ENCODE measurements at places on chromosomes 7 and 10.

- DNase-seq: no peak
Observed at GRCh38 chr10:23116486-23117205, 21.3 kb downstream of the MSRB2 start.

- DNase-seq: no peak
Observed at GRCh38 chr7:55474944-55475854, 97.1 kb downstream of the VOPP1 start.

DNA sequence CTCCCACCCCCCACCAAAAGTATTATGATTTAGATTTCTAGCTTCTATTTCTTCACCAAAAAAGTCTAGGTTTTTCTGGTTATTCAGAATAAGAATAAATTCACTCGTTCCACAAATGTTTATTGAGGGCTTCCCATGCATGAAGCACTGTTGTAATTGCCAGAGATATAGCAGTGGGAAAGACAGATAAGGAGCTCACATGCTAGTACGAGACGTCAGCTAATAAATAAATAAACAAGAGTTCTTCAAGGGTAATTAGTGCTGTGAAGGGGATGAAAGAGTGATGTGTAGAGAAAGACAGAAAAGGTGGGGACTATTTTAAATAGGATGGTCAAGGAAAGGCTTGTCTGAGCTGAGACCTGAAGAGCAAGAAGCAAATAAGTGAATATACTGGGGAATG is 38.1 kb upstream of the SEPTIN7 start:
- no peak for DNase-seq

DNA sequence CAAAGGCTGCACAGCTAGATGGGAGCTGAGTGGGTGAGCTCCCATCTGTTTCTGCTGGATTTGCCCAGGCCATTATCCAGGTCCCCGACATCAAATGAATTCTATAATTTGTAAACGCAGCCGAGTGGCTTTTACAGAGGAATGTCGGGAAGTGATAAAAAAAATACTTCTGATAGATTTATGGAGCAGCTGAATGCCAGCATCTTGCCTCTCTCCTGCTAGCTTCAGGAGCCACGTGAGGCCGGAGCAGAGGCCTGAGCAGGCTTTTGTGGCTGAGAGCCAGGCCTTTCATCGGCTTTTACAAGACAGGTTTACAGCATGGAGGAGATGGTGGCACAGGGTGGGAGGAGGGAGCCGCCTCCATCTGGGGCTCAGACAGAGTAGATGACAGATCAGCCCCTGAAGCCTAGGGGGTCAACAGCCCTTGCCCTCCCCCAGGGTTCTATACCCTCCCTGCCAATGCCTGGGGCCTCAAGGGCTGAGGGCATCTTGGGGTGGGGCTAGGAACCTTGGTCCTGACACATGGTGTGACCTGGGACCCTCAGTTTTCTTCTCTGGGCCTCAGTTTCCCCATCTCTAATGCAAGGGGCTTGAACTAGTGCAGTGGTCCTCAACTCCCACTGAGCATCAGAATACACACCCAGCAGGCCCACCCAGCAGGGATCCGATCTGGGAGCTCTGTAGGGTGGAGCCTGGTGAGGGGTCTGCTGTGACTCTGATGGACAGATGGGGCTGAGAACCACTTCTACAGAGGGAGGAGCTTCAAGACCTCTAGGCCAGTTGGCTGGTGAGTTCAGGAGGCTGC is 44.2 kb upstream of the PCBD1 start:
- no peak for DNase-seq

GRCh38 chr10:14008740-14009080 is 322.0 kb downstream of the FRMD4A start:
- no peak for DNase-seq

DNA sequence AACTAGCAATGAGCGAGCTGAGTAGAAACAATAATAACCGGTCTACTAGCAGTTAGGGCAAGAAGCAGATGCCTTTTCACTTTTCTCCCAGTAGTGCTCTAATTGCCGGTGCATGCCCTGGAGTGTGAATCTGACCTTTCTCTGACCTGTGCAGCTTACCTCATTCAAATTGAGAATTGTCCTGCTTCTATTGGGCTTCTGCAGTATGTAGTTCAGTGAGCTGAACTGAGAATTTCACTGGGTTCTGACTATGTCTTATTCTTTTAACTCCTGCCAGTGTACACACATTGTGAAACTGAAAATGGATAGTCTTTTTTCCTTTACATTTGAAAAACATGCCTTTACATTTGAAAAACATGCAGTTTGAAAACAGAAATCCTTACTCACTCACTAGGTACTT is 157.9 kb upstream of the GRM3 start:
- no peak for DNase-seq

DNA sequence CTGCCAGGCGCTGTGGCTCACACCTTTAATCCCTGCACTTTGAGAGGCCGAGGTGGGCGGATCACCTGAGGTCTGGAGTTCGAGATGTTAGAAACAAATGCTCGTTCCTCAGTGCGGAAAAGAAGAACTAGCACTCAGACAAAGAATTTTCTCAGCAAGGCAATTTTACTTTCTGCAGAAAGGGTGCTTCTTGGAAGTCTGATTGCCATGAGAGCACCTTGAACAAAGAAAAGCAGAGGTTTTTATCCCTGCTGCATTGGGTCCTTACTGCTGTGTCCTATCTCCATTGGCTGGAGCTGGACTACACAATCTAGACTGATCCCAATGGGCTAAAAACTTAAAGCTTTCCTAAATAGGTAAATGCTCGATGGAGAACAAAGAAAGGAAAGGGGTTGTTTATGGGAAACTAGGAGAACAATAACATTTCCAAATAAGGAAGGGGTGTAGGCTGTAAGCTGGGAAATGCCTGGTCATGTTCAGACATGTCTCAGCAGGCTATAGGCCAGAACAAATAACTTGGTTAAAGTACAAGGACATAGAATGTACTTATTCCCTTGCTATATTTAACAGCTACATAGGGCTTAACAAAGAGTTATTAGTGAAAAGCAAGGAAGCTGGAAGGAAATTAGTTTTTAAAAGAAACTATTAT is 26.1 kb upstream of the ACTR3B start:
- no peak for DNase-seq

DNA sequence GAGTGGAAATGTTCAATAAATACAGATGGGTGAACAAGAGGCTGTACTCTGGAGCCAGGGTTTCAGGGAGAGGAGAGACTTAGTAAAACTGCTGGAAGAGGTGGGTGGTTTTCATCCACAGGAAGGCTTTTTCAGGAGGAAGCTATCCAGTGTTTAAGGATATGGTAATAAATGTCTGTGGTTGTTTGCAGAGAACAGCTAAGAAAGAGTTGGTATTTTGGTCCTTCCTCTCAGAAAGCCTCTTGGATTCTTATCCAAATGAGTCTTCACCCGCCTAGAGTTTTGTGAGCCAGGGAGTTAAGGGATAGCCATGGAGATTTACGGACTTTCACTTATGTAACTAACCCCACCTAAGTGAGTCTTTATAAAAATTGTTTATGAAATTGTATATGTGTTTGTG is 95.7 kb downstream of the GNAI1 start:
- DNase-seq: no peak

DNA sequence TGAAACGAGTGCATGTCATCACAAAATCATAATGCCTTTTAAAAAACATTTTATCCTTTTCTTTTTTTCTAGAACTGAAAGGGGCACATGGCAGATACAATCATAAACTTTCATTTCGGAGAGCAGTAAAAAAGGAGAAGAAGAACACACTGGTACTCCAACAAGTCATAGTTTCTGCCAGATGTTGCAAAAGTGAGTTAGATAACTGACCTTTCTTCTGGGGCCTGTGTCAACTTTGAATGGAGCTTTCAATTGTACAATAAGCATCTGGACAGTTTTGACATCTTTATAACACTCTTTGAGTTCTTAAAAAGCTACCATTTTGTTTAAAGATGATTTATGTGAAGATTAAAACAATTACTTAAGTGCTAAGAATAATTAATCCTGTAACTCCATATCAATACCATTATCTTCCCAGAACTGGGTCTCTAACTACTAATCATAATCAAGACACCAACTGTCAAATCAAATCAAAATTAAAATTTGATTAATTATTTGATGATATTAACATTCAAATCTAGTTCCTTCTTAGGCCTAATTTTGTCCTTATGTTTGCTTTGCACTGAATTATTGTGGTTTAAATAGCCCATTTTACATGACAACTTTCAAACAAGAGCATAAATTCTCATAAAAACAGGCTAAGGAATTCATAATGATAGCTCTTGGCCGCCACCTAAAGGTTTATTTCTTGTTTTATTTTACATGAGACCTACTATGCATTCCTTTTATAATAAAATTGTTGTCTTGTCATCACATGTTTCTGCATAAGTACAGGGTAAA is 19.5 kb upstream of the ITGB8 start:
- DNase-seq: no peak

DNA sequence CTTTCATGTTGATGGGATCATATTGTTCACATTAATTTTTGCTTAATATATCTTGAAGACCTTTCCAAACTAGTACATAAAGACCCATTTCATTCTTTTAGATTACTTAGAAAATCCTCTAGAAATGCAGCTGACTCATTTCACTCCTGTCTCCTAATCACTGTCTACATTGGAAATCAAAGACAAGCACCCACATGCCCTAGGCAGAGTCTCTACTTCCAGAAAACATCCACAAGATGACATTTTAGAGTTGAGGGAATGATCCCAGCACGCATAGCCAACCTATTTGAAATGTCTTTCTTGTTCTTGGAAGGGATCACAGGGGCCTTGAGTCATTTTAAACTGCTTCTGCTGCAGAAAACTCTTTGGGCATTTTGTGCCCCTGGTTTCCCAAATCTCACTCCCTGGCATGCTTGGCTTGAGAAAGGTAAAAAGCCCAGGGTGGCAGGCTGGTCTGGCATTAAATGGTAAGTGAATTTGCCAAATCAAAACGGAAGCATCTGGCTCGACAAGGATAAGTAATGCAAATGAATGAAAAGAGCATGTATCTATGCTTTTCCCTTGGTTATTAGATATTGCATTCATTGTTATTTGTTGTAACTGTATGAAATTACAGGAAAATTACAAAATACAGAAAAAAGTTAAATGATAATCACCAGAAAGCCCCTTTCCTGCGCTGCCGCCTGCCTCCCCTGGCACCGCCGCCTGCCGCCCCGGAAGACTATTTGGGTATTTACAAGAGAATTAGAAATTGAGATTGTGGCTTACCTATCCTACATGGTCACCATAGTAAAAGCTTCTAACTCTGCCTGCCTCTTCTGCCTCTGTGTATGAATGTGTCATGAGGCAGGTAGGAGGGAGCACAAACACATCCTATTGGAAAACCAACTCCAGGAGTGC is 225.3 kb downstream of the PTEN start:
- DNase-seq: no peak

- DNase-seq: peak; percentile 78
Observed at GRCh38 chr7:131110297-131111080, 217.2 kb upstream of the MKLN1 start.

GRCh38 chr7:129664029-129665012 is 52.8 kb downstream of the NRF1 start:
- no peak for DNase-seq

GRCh38 chr10:92967641-92968040 is 93.0 kb upstream of the CYP26C1 start:
- no peak for DNase-seq

GRCh38 chr7:81333004-81333403 is 414.2 kb upstream of the SEMA3C start:
- DNase-seq: no peak

DNA sequence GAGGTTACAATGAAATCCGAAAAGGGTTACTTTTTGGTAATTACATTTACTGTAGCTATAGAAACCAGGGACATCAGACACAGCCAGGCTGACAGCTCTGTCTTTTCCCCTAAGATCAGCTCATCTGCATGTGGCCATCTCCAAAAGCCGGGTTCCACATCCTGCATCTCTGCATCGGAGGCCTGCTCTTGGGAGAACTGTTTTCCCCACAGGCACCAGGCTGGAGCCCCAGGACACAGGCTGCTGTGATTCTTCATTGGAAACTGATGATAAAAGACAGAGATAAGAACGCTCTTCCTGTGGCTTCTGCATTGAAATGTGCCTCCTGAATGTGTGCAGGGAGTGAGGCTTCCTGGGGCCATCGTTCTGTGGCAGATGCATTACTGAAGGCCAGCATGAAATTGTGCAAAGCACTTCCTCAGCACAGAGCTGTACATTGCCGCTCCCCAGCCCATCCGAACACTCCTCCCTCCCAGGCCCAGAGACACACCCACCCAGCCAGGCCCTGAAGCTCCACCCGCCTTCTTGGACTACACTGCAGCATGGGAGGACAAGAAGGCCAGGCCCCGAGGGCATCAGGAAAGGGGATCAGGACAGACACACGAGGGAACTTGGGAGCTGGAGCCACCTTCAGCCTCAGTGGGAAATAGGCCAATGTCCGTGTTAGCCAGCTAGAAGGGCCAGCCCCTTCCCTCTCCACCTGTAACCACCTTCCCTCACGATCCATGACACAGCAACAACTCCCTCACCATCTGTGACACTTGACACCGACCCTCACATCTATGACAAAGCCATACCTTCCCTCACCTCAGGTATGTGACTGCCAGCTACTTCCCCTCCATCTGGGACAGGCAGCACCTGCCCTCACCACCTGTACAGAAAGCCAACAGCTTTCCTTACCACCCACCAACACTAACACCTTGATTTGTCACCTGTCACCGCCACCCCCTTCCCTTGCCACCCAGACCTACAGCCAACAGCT is 113.2 kb downstream of the GRID1 start:
- no peak for DNase-seq

DNA sequence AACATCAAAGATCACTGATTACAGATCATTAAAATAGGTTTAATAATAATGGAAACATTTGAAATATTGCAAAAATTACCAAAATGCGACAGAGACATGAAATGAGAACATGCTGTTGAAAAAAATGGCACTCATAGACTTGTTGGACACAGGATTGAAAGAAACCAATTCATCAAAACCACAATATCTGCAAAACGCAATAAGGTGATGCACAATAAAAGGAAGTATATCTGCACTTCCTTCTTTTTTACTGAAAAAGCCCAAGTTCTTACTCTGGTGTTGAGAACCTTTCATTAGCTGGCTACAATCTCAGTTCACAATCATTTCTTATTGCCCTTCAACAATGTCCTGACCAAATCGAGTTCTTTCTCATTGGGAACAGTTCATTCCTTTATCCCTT is 28.7 kb downstream of the TMEM106B start:
- no peak for DNase-seq

DNA sequence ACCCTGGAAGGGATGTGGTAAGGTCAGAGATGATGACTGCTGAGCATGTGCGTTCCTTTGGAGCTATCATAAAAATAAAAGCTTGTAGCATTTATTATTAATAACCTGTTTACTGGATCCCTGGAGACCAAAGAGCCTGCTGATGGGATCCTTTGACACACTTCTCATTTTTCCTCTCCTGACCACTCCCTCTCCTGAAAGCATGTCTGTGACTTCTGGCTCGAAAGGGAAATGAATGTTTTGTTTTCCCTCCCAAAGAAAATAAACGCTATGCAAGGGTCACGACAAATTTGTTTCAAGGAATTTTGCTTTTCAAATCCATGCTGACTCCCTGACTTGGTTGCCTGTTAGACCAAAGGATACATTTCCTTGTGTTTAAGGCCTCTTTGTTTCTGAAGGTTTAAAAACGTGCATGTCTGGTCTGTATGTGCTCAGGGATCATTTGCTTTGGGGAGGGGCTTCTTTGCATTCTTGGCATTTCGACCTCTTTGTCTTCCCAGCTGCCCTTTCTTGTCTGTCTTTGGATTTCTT is 185.1 kb upstream of the AGK start:
- DNase-seq: no peak
